ENCODE measurements at places on chromosomes 1 and 21. TPM values are rescaled to one million over a fixed set of nuclear protein-coding genes. Genes with fewer than 3 reads are reported as not detected.

The LAX1 gene
- total RNA-seq = not detected

The TRIM58 gene
- not detected for total RNA-seq

The UBASH3A gene
- not detected for total RNA-seq

The C1orf35 gene
- 18.5 TPM for total RNA-seq

The PHACTR4 gene
- 19.7 TPM for total RNA-seq

The C1orf87 gene
- total RNA-seq = not detected

The RXFP4 gene
- not detected for total RNA-seq

The SCCPDH gene
- 61.3 TPM for total RNA-seq

The HSD11B1 gene
- not detected for total RNA-seq

The RGS8 gene
- total RNA-seq = not detected

The CDC73 gene
- total RNA-seq = 29.9 TPM

The SPRR2B gene
- total RNA-seq = not detected

The CYP4Z1 gene
- total RNA-seq = not detected

The LGALS8 gene
- 40.6 TPM for total RNA-seq

The OR2L3 gene
- not detected for total RNA-seq

DNA sequence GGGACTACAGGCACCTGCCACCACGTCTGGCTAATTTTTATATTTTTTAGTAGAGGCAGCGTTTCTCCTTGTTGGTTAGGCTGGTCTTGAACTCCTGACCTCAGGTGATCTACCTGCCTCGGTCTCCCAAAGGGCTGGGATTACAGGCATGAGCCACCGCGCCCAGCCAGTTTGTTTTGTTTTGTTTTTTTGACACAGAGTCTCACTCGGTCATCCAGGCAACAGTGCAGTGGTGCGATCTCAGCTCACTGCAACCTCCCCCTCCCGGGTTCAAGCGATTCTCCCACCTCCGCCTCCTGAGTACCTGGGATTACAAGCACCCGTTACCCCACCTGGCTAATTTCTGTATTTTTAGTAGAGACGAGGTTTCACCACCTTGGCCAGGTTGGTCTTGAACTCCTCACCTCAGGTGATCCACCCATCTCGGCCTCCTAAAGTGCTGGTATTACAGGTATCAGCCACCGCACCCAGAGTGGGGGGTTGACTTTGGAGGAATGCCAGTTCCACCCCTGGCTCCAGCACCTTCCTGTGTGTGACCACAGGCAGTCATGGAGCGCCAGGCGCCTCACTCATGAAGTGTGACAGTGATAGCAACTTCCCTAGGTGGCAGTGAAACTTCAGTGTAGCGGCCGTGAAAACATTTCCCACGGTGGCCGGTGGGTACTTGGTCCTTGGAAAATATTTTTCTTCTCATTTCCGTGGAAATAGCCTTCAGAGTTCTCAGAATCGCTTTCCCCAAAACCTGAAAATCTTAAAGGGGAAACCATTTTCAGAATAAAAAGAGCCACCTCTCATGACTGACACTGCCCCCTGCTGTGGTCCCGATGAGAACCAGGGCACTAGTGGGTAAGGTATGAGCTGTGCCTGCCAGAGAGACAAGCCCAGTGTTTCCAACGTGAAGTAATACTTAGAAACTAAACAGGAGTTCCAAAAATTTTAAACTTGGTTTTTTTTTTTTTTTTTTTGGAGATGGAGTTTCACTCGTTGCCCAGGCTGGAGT, 48.6 kb downstream of the WDR4 start:
- no peak for DNase-seq

GRCh38 chr21:21508859-21509258, 510.6 kb downstream of the NCAM2 start:
- no peak for DNase-seq

- peak; percentile 99 for DNase-seq
Measured at GRCh38 chr1:221439747-221440501, 302.0 kb downstream of the DUSP10 start.

GRCh38 chr1:51280321-51280978, 44.4 kb downstream of the RNF11 start:
- DNase-seq = no peak

DNA sequence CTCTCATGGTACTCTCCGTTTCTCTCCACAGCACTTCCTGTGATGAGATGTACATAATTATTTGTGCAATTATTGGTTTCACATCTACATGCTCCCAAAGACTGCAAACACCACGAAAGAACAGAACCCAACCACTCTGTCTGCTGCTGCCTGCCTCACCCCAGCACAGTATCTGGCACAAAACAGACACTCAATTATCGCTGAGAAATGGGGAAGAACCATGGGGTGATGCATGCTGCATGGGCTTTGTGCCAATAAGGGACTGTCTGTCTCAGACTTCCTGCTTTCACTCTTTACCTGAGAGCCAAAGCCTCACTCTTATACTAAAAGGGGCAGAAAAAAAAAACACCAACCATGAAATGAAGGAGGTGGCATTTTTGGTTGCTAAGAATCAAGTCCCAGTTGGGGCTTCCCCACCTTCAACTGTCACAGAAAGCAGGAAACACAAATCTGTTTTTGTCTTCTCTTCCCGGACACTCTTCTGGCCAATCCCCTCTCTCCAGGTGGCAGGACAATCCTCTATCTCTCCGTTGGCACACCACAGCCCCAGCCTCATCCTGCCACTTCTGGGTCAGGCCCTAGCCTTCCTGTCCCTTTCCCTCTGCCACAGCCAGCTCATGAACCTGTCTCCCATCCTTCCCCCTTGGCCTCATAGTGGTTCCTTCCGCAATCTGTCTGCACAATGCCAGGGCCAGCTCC, 82.0 kb downstream of the TGFBR3 start:
- DNase-seq = no peak

DNA sequence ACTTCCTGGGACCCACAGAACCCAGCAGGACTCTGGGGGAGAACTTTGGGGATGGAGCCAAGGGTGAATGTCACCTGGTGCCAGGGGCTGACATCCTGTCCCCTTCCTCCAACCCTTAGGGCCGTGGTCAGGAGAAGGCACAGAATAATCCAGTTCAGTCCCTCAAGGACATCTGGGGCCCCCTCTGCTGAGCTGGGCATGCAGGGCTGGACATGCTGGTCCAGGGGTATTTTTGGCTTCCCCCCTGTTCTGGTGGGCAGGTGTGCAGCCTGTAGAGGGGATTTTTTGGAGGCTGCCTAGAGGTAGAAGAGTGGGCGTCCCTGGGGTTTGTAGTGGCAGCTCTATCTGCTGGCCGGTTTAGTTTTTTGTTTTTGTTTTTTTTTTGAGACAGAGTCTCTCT, 3.4 kb upstream of the CROCC start:
- DNase-seq = no peak

- DNase-seq = peak; percentile 3
Measured at GRCh38 chr1:157431751-157432150, 120.6 kb downstream of the FCRL5 start.

GRCh38 chr21:43345746-43346409, 81.1 kb downstream of the SIK1 start:
- DNase-seq = peak; percentile 68

DNA sequence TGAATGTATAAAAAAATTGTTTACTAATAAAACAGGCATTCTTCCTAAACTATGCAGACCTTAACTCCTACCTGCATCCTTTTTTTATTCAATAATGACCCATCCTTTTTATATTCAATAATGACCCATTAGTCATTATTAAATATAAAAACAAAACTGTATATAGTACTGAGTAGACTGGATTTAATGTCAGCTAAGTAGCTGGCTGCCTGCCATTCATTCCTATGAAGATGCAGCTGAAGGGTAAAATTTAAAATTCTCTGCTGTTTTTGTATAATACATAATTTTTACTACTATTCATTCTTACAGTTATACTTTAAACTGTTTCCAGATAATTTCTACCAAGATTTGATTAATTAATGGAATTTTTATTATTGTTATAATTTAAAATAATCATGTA, 79.3 kb downstream of the DENND1B start:
- no peak for DNase-seq

GRCh38 chr21:20998886-20999285, 677 bp downstream of the NCAM2 start:
- DNase-seq = no peak

DNA sequence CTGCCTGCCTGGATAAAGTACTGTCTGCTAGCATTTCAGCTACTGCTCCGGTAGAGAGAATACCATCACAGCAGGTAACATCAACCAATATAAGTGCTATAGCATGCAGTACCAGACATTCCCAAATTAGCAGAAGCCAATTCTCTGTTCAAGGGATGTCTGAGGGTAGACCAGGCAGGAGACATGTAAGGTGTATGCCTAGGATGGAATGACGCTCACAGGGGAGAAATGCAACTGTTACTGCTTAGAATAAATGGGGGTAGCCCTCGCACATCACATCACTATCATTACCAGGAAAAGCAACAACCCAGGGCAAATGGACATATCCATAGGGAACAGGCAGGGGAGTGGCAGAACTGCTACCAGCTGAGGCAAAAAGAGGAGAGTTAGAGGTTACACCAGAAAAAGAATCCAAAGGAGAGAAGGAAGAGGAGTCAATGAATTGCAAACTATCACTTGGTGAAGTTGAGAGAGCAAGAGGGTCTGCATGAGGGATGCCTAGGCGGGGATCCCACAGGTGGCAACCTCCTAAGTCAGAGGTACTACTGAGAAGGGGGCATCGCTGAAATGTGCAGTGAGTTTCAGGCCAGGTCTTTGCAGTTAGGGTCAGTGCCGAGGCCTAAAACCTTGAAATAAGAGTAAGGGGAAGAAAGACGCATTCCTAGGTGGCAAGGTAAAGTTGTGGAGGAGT, 1.1 kb downstream of the UBE2Q1 start:
- no peak for DNase-seq

DNA sequence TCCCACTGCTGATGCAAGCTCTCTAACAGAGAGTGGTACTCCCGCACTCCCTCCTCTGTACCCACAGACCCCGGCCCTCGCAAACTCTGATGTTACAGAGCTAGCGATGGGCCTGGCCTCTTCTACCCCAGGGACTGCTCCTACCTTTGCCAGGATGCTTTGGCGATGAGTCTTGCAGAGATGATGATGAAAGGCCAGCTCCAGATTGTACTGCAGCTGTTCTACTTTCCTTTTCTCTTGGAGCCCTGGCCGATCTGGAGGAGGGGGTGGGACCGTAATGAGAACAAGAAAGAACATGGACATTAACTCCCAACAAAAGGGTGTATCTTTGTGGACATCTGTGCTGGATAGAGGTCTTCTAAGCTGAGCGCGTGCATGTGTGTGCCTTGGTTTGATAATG, 6.0 kb upstream of the LINGO4 start:
- DNase-seq = peak; percentile 86

DNA sequence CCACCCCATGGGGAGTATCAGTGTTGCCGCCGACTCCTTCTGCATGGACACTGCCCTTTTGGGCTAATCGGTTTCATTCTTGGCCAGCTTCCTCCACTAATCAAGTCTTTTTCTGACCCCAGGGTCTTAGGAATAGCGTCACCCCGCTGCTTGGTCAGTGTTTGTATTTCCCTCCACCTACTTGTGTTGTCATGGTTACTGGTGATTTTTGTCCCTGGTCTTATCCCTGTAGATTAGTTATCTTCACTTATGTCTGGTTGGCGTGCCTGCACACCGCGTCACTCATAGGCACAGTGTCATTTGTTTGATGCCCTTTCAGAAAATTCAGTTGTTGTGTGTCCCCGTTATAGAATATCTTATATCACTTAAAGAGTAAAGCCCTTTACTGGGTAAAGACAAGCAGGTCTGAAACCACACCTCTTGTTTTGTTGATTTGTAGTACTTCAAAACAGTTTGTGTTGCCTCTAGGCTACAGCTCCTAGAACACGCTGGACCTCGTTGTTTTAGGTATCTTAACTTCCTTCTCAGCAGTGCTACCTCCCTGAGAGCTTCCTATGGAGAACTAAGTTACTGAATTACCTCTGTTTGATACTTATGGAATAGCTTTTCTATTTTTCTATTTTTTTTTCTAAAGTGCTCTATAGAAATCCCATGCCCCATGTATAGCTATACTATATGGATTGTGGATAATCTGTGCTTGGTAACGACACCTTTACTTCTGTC, 868 bp downstream of the PPP1R12B start:
- DNase-seq = peak; percentile 73

GRCh38 chr21:34517491-34518245, 5.7 kb upstream of the KCNE1 start:
- DNase-seq = no peak

DNA sequence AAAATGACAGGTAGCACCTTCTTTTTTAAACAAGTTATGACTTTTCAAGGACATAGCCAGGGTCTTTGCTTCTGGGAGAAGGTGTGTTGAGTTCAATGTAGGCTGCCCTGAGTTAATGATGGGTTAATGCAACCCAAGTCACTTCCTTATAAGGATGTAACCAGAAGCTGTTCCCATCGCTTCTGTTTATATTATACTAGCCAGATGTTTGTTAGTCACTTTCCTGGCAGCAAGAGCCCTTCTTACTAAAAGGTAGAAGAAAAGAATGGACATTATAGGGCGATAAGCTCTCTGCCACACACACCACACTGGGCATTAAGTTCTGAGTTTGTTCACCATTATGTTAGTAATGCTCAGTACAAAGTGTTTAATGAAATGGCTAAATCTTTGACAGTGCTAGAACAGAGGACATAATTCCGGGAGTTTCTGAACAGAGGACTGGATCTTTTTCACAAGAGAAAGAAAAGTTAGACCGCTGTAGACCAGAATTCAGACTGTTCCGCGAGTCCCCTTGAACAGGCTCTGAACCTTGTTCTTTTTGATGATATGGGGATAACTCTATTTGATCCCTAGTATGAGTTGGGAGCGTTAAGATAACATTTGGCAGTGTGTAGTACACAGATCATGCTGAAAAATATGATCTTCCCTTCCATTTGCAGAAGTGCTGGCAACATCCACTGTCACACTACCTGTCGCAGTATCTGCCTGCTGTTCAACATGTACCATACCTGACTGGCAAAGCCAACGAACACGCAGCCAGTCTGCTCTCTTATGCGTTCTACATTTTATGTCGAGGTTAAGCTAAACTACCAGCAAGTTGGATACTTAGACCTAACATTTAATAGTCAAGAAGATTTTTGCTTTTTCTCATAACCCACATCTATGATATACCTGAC, 41.0 kb downstream of the DEGS1 start:
- DNase-seq = peak; percentile 58

DNA sequence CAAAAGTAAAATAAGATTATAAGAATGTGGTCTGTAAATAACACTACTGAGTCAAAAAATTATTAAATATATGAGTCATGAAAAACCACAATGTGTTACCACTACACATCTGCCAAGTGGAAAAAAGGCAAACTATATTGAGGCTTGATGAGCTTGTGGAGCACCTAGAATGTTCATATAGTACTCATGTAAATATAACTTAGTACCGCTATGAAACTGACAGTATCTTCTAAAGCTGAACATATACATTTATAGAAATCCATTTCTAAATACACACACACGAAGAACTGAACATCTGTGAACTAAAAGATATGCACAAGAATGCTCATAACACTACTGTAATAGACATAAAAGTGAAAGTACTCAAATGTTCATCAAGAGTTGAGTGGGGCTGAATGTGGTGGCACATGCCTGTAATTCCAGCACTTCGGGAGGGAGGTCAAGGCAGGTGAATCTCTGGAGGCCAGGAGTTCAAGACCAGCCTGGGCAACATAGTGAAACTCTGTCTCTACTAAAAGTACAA, 18.5 kb upstream of the GBP3 start:
- DNase-seq = peak; percentile 81

DNA sequence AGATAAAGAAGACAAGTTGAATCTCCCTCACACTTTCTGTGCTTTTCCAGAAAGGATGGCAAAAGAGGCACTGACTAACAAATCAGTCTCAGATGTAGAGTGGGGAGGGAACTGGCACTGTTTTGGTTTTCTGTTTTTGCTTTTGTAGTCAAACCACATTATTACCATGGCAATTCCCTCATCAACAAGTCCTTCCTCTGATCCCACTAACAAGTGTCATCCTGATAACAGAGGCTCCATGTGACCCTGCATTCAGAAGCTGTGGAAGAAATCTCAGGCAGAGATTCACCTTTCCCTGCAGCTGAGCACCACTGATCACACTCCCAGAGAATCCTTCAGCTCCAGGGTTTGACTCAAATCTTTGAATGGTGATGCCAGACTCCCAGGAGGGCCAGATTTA, 203.4 kb downstream of the TNR start:
- DNase-seq = no peak

All from LHCN-M2 (cell line).